T-helper 1 cell (primary cell): ENCODE measurements at places on chromosomes 16 and 17.
A peak's percentile ranks its signal among the peaks of the same experiment; 100 is the strongest.

DNA sequence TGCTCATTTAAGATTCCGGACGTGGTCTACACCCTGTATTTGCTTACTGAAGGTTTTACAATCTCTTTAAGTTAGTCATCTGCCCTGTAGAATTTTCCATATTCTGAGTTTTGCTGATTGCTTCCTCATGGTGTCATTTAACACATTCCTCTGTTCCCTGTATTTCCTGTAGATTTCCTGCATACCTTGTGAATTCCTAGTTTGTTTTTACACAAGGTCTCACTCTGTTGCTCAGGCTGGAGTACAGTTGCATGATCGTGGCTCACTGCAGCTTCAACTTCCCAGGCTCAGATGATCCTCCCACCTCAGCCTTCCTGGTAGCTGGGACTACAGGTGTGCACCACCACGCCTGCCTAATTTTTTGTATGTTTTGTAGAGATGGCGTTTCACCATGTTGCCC is 66.8 kb downstream of the CMIP start:
- DNase-seq: no peak

DNA sequence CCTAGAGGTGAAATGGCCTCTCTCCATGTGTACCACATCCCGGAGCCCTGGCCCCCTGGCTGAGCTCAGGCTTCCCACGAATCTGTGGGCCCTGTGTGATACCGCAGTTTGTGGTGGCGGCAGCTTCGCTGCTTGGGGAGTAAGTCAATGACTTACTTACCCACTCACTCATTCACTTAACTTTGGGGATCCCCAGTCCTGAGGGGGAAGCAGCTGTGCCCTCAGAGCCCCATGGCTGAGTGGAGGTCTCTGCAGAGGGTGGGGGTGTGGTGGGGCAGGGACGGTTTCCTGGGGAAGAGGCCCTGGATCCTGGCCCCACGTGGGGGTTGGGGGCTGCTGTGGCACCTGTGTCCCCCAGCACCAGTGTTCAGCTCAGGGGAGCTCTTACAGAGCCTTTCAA is 13.2 kb downstream of the KCNJ12 start:
- no peak for DNase-seq

DNA sequence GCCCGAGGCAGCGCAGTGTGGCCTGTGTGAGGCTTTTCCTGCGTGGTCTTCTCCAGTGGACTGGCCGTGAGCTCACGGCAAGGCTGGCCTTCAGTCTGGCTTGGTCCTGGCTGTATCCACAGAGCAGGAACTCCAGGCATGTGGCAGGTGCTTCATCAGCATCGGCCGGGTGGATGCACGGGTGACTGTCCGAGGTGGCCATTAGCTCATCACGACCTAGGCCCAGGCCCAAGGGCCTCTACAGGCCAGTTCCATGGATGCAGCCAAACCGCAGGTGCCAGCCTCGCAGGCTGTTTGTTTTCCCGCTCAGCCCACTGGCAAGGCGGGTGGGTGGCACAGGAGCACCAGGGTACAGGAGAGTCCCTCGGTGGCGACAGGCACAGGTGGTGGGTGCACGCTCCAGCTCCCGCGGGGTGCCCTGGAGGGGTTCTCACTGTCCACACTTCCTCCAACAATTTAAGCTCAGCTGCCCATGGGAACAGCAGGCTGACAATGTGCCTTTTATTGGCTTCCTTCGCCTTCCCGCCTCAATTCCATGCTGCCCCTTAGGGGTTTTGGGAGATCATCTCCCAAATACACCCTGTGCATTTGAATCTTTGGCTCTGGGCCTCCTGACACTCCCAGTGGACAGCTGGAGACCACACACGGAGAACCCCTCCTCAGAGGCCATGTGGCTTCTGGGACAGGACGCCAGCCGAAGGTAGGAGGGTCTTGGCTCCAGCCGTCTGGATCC is 33.0 kb downstream of the ENGASE start:
- no peak for DNase-seq

GRCh38 chr17:37774504-37774903 is 29.6 kb upstream of the HNF1B start:
- DNase-seq: no peak

GRCh38 chr17:55278173-55278961 is 13.6 kb downstream of the HLF start:
- DNase-seq: no peak

- DNase-seq: no peak
Observed at GRCh38 chr16:22813223-22813947, 577 bp upstream of the HS3ST2 start.

DNA sequence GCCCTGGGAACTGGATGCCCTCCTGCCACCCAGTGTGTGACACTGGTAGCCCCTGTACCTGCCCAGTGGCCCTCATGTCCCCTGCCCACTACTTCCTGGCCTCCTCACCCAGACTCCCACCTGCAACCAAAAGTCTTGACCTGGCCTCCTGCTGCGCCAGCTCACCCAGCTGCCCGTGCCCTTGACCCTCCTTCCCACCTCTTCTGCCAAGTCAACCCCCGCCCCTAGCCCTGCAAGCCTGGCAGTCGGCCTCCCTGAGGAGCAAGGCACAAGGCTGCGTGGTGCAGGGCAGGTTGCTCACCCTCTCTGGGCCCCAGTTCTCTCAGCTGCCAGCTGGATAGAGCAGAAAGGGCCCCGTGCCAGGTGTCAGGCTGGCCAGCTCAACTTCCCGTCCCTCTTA is 12.3 kb upstream of the FAM83G start:
- DNase-seq: no peak

DNA sequence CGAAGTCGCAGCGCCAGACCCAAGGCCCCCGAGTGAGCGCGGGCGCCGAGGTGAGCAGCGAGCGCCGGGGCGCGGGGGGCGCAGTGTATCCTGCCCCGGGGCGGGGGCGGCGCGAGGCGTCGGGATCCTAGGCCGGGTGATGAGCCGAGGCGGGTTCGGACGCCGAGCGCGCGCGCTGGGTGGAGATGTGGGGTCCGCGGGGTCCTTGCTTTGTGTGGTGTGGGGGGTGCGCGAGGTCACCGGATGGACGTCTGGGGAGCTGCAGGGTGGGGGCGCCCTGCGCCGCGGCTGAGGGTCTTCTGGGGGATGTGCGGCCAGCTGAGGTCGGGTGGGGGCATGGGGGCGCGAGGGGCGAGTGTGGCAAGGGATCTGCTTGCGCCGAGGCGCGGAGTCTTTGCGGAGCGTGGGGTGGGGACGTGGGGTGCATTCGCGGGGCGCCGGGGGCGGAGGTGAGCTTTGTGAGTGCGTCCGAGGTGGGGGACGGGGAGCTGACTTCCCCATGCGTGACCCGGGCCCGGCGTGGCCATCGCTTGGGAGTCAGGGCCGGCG is 560 bp downstream of the RAI1 start:
- DNase-seq: peak; percentile 14

DNA sequence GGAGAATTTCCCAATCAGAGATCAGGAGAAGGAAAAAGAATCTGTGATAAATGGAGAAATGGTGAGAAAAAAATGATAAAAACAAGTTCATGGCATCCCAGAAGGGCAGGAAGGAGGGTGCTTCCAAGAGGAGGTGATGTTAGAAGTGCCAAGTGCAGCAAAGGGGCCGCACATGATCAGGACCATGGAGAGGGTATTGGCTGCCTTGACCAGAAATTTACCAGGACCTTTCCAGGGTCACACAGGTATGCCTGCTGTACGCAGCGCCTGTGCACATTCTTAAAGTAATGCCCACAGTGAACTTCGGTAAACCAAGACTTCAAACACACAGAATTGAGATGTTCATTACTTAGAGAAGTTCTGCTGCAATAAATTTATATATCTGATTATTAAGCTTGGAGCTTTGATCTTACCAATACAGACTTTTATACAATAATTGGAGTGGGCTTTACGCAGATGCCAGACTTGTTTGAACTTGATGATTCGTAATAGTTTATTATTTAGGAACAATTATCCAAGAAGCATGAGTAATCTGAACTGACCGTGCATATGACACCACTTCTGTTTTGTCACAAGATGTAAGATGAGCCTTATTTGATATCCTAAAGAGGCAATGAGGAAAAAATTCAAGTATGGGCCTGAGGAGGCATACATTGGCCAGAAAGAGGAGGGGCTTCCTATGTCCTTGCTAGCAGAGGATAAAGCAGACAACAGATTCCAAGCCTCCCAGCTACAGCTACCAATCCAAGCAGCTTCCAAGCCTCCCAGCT is 2.2 kb upstream of the KRT33A start:
- DNase-seq: no peak

GRCh38 chr16:84036982-84037425 is 5.6 kb downstream of the SLC38A8 start:
- DNase-seq: no peak

DNA sequence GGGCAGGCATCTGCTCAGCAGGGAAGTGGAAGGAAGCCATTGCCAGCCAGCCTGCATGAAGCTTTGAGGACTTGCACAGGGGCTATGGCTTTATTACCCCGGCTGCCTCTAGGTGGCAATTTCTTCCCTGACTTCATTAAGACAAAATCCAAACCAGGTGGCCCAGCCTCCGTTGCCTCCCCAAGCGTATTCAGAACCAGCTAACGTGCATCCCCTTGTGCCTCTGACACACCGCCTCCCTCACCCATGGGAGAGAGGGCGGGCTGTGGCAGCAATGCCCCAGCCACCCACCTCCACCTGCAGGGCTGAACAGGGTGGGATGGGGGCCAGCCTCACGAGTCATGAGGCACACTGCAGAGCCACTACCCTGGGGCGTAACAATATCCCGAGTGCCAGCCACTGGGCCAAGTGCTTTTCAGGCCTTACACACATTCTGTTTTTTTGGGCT is 6.8 kb downstream of the KIFC3 start:
- peak; percentile 41 for DNase-seq

DNA sequence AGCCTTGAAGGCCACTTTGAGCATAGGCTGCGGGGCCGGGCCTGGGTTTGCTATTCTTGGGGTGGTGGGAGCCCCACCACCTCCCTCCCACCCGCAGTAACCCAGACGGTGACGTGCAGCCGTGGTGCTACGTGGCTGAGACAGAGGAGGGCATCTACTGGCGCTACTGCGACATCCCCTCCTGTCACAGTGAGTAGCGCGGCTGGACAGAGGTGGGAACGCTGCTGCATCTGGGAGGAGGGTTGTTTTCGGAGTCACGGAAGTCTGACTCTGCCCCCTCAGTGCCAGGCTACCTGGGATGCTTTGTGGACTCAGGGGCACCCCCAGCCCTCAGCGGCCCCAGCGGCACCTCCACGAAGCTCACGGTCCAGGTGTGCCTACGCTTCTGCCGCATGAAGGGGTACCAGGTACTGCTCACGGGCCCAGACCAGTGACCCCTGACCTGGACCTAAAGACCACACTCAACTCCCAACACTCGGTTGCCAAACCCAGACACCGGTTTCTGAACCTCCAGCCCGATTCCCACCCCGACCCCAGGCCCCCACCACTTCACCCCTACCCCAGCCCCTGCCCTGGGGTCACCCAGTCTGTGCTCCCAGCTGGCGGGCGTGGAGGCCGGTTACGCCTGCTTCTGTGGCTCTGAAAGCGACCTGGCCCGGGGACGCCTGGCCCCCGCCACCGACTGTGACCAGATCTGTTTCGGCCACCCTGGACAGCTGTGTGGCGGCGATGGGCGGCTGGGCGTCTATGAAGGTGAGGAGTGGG is 2.1 kb downstream of the KREMEN2 start:
- DNase-seq: no peak
